ENCODE measurements at places on chromosomes 4 and X. TPM values are rescaled to one million over a fixed set of nuclear protein-coding genes. Genes with fewer than 3 reads are reported as not detected.
A peak's percentile ranks its signal among the peaks of the same experiment; 100 is the strongest.

DNA sequence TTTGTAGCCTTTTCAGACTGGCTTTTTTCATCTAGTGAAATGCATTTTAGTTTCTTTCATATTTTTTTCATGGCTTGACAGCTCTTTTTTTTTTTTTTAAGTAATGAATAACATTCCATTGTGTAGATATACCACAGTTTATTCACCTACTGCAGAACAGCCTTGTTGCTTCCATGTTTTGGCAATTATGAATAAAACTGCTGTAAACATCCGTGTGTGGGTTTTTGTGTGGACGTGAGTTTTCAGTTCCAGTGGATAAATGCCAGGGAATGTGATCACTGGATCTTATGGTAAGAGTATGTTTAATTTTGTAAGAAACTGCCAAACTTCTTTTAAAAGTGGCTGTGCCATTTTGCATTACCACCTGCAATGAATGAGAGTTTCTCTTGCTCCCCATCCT lies 160.8 kb downstream of the SOWAHB start:
- no peaks in the 10 kb centered on the region for H3K27me3 ChIP-seq
- H3K36me3 ChIP-seq = peaks cover 3% of the 10 kb centered on the region
- no peak overlapping the region for H3K4me3 ChIP-seq
- H3K4me1 ChIP-seq = no peaks in the 10 kb centered on the region
- H3K27ac ChIP-seq = peak overlapping the region; percentile 73

The PAGE2 gene
- total RNA-seq = not detected

DNA sequence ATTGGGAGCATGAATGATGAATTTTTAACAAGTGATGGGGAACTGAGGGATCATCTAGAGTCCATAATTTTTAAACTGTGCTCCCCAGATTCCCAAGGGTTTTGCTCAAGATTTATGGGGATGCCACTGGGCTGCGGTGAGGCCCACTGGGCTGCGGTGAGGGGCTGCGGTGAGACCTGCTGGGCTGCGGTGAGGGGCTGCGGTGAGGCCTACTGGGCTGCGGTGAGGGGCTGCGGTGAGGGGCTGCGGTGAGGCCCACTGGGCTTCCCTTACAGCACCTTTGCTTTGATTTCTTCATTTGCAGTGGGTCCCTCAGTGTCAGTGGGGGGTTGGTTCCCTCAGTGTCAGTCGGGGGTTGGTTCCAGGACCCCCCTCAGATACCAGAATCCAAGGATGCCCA lies 47.4 kb upstream of the ATOH1 start:
- H3K4me1 ChIP-seq = no peaks in the 10 kb centered on the region
- no peak for DNase-seq
- no peaks in the 10 kb centered on the region for H3K27me3 ChIP-seq
- no peaks in the 10 kb centered on the region for H3K36me3 ChIP-seq
- no peak overlapping the region for H3K4me3 ChIP-seq

The MAGEA12 gene
- total RNA-seq = not detected

- H3K4me3 ChIP-seq = peak overlapping the region; percentile 65
- no peaks in the 10 kb centered on the region for H3K36me3 ChIP-seq
- no peaks in the 10 kb centered on the region for H3K27me3 ChIP-seq
- peak overlapping the region; percentile 97 for H3K27ac ChIP-seq
- H3K4me1 ChIP-seq = peaks cover 80% of the 10 kb centered on the region
These were observed 602 bp upstream of the SCARB2 start for GRCh38 chr4:76214177-76214675.

The KCTD8 gene
- not detected for total RNA-seq

DNA sequence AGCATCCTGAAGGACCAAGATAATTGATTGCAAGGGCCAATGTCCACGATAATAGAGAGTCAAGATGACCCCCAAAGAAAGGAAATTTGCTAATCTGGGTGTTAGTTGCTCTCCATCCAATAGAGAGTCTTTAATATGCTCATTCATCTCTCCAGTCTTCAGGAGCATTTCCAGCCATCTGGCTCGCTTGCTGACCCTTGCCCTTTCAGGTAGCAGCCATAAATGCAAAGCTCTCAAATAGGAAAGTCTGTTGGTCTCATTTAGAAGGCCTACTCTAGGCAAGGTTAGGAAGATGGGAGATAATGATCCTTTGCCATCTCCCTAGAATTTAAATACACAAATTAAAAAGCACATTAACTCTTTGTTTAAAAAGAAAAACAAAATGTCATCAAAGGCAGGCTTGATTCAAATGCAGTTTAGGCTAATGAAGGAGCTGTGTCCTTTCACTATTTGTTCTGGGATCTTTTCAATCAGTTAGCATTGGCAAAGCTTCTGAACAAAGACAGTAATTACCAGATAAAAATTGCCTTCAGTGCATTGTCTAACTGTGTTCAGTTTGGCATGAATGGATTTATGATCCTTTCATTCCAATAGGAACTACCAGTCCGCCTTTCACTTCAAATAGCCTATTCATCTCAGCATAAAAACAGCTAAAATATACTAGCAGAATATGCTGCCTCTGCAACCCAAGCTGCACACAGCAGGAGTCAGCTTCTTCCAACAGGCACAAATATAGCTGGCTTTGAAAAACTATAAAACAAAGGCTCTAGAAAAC lies 49.6 kb upstream of the ATXN3L start:
- no peak overlapping the region for H3K4me3 ChIP-seq
- DNase-seq = no peak
- H3K36me3 ChIP-seq = no peaks in the 10 kb centered on the region

- H3K27me3 ChIP-seq = no peaks in the 10 kb centered on the region
- H3K27ac ChIP-seq = peak overlapping the region; percentile 96
- peaks cover 59% of the 10 kb centered on the region for H3K4me1 ChIP-seq
- peaks cover 14% of the 10 kb centered on the region for H3K36me3 ChIP-seq
- H3K4me3 ChIP-seq = no peak overlapping the region
These were observed 4.6 kb downstream of the CTBP1 start for GRCh38 chr4:1244081-1244977.

DNA sequence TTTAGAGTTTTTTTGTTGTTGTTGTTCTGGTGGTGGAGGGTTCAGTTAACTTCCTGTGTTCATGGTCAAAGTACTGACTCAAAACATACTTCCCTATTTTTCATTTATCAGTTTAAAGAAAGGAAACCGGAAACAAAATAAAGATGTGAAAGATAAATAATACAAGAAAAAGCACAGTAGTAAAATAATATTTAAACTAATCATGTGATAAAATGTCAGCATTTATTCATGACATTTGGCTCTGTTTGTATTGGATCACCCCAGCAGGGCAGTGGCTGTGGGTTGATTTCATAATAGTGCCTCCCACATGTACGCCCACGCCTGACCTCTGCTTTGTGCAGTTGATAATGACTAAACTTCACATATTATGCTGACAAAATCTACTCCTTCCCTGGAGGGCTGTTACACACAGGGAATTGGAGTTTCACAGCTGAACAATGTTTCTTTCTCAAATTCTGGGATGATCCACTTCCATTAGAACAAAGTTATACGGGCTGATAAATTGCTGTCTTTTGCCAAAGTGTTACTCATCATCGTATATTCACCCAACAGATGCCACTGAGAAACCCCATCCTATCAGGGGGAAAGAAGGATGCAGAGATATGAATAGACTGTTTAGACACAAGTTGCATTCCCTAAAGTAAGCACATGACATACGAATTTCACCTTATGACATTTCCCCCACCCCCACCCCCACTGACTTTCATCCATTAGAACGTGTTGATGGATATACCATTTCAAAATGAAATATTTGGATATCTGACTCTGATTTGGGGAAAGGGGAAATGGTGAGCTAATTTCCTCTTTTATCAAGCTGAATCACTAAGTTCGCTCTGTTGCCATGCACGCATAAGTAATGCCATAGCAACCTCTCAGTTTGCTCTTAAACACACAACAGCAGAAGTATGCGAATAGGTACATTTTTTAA lies 48.3 kb downstream of the AMELX start:
- H3K4me1 ChIP-seq = no peaks in the 10 kb centered on the region
- H3K4me3 ChIP-seq = no peak overlapping the region
- H3K36me3 ChIP-seq = no peaks in the 10 kb centered on the region
- no peaks in the 10 kb centered on the region for H3K27me3 ChIP-seq

- no peaks in the 10 kb centered on the region for H3K27me3 ChIP-seq
- no peaks in the 10 kb centered on the region for H3K36me3 ChIP-seq
- no peak overlapping the region for H3K4me3 ChIP-seq
- no peak overlapping the region for H3K27ac ChIP-seq
- H3K4me1 ChIP-seq = no peaks in the 10 kb centered on the region
These were observed 737.1 kb downstream of the FAT4 start for GRCh38 chr4:126051689-126052424.

The FATE1 gene
- not detected for total RNA-seq

DNA sequence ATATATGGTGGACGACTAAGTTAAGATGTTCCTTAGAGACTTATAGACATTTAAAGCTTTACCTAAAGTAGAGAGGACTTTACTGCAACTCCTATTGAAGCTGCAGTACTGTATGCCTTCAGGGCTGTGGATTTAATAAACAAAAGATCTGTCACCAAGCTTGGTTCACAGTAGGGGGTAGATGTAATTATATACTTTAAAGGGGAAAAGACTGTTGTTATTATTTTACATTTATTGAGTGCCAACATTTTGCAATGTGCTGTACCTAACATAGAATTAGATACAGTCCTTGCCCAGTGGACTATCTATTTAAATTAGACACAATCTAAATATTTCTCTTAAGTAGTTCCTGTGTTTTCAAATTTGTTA lies 67.2 kb downstream of the SLIT2 start:
- H3K4me1 ChIP-seq = peaks cover 18% of the 10 kb centered on the region
- H3K27ac ChIP-seq = no peak overlapping the region
- no peaks in the 10 kb centered on the region for H3K36me3 ChIP-seq
- no peak for DNase-seq

The MAGEH1 gene
- 14.2 TPM for total RNA-seq

The INTU gene
- total RNA-seq = 5.1 TPM

DNA sequence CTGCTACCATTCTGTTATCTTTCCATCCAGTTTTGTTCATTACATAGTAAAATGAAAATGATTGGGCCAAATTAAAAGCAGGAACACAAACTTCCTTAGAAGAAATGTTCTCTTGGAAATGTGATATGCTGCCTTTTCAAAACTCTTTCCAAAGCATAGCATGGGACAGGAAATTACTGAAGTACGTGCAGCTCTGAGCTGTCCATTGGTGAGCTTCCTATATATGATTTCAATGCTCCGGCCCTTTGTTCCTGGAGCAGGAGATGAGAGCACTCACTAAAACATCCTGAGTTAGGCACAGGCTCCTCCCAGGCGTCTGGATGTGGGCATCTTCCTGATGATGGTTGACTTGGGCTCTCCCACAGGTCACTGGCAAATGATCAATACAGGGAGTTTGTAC lies 33.0 kb upstream of the ANXA3 start:
- no peak for DNase-seq
- no peaks in the 10 kb centered on the region for H3K27me3 ChIP-seq
- no peak overlapping the region for H3K4me3 ChIP-seq
- no peaks in the 10 kb centered on the region for H3K4me1 ChIP-seq
- H3K27ac ChIP-seq = no peak overlapping the region
- no peaks in the 10 kb centered on the region for H3K36me3 ChIP-seq

The VCX gene
- not detected for total RNA-seq

GRCh38 chr4:5366421-5366820 lies 315.1 kb downstream of the STK32B start:
- H3K4me1 ChIP-seq = no peaks in the 10 kb centered on the region
- H3K36me3 ChIP-seq = no peaks in the 10 kb centered on the region
- H3K27ac ChIP-seq = no peak overlapping the region
- peak; percentile 16 for DNase-seq

The USP17L27 gene
- not detected for total RNA-seq

The NHSL2 gene
- 5.8 TPM for total RNA-seq

GRCh38 chr4:140349816-140350215 lies 23.6 kb upstream of the SCOC start:
- no peak overlapping the region for H3K27ac ChIP-seq
- H3K27me3 ChIP-seq = no peaks in the 10 kb centered on the region
- DNase-seq = no peak
- no peaks in the 10 kb centered on the region for H3K4me1 ChIP-seq
- H3K36me3 ChIP-seq = no peaks in the 10 kb centered on the region
- H3K4me3 ChIP-seq = no peak overlapping the region

The CCNA2 gene
- total RNA-seq = 2.4 TPM

The KDR gene
- total RNA-seq = 28.5 TPM

GRCh38 chrX:101450961-101451360 lies 34.3 kb upstream of the ARMCX4 start:
- H3K36me3 ChIP-seq = no peaks in the 10 kb centered on the region
- H3K27me3 ChIP-seq = no peaks in the 10 kb centered on the region
- no peaks in the 10 kb centered on the region for H3K4me1 ChIP-seq

GRCh38 chrX:29308726-29309125 lies 721.5 kb downstream of the IL1RAPL1 start:
- no peaks in the 10 kb centered on the region for H3K27me3 ChIP-seq
- no peak for DNase-seq
- H3K27ac ChIP-seq = no peak overlapping the region
- no peaks in the 10 kb centered on the region for H3K4me1 ChIP-seq
- H3K36me3 ChIP-seq = no peaks in the 10 kb centered on the region

DNA sequence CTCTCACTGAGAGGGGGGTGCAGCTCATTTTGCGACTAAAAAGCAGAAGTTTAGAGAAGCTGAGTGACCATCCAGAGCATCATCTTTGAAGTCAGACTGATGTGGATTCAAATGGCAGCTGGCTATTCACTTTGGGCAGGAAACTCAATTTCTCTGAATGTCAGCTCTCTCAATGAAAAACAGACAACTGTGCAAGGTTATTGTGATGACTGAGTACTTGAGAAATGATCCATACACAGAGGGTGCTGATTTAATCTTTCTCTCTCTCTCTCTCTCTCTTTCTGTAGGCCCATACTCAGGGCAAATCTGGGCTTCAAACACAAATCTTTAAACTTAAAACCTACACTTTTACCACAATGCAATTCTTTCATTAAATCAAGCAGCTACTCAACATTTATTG lies 185.8 kb upstream of the SLIT2 start:
- no peaks in the 10 kb centered on the region for H3K4me1 ChIP-seq
- H3K27ac ChIP-seq = no peak overlapping the region
- no peak for DNase-seq
- no peaks in the 10 kb centered on the region for H3K36me3 ChIP-seq

GRCh38 chrX:118345045-118345463 lies 852 bp upstream of the WDR44 start:
- no peaks in the 10 kb centered on the region for H3K36me3 ChIP-seq
- peak overlapping the region; percentile 49 for H3K4me3 ChIP-seq
- H3K27me3 ChIP-seq = no peaks in the 10 kb centered on the region
- H3K4me1 ChIP-seq = peaks cover 11% of the 10 kb centered on the region
